ENCODE measurements at places on chromosomes 13 and 19. TPM values are rescaled to one million over a fixed set of nuclear protein-coding genes. Genes with fewer than 3 reads are reported as not detected.

DNA sequence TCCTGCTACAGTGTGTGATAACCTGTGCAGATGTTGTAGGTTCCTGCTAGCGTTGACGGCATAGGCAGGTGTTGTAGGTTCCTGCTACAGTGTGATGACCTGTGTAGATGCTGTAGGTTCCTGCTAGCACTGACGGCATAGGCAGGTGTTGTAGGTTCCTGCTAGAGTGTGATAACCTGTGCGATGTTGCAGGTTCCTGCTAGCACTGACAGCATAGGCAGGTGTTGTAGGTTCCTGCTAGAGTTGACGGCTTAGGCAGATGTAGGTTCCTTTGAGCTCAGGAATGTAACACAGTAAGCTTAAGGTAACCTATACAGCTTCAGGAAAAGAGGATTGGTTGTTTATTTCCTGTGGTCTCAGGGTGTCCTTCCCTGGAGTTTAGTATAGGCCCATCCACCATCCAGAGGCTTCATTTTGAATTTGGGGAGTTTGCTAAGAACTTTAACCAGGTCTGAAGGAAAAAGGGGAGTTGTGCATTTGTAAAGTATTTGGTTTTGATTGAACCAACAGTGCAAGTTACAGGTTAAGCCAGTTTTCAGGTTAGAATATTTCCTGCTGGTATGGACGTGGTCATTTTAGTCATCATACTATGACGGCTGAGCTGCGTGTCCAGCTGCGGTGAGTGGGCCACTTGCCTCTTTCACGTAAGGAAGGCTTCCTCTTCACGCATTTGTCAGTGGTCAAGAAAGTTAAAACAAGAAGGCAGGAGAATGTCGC is 53.8 kb downstream of the ATP11A start:
- no peak for DNase-seq
- peak overlapping the region; percentile 93 for H3K27ac ChIP-seq

GRCh38 chr19:49931293-49932040 is 2.2 kb upstream of the NUP62 start:
- no peak for DNase-seq
- H3K4me3 ChIP-seq, result peak overlapping the region; percentile 31
- H3K27ac ChIP-seq, result no peak overlapping the region
- peaks cover 19% of the 10 kb centered on the region for H3K27me3 ChIP-seq

DNA sequence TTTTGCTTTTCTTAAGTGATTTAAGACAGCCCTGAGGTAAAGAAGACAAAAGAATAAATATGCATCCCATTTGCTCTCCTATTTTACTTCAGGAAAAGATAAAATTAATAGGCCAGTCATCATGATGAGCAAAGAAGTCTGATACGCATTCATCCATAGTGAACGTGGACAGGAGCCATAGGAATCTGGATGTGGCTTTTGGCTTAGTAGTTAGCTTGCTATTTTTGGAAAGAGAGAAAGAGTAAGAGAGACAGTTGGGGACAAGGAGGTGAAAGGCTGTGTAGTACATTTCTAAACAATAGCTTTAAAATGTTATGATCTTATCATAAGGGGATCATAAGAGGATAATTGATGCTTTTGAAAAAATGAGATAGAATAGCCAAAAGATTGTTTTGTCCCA is 545.2 kb downstream of the IRS2 start:
- H3K4me3 ChIP-seq, result no peak overlapping the region
- H3K36me3 ChIP-seq, result peaks cover 4% of the 10 kb centered on the region
- H3K27me3 ChIP-seq, result no peaks in the 10 kb centered on the region
- no peak for DNase-seq
- peaks cover 22% of the 10 kb centered on the region for H3K4me1 ChIP-seq

Gene TMPRSS9
- 0.12 TPM for total RNA-seq

Gene SHISA7
- 0.59 TPM for total RNA-seq

DNA sequence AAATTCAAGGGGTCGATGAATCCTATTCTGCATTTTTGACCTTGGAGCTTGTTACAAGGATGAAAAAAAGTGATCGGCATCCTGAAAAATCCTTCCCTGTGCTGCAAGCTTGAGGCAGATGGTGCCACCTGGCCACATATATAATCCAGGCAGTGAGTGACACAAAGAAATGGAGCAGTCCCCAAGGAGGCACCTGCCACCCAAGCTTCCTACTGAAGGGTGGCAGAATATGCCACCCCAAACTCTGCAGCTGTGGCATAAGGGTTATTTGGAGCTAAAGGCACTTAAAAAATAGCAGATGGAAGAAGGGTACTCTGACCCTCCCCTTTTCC is 15.4 kb downstream of the TMEM272 start:
- H3K27ac ChIP-seq, result no peak overlapping the region
- no peaks in the 10 kb centered on the region for H3K4me1 ChIP-seq
- no peak overlapping the region for H3K4me3 ChIP-seq
- H3K27me3 ChIP-seq, result no peaks in the 10 kb centered on the region
